ENCODE measurements at places on chromosomes 7 and 10. TPM values are rescaled to one million over a fixed set of nuclear protein-coding genes. Genes with fewer than 3 reads are reported as not detected.

- no peaks in the 10 kb centered on the region for H3K36me3 ChIP-seq
- H3K27ac ChIP-seq: no peak overlapping the region
- H3K4me3 ChIP-seq: no peak overlapping the region
- H3K27me3 ChIP-seq: no peaks in the 10 kb centered on the region
- no peak for DNase-seq
These were observed 27.7 kb upstream of the PRKCQ start for GRCh38 chr10:6607778-6608177.

DNA sequence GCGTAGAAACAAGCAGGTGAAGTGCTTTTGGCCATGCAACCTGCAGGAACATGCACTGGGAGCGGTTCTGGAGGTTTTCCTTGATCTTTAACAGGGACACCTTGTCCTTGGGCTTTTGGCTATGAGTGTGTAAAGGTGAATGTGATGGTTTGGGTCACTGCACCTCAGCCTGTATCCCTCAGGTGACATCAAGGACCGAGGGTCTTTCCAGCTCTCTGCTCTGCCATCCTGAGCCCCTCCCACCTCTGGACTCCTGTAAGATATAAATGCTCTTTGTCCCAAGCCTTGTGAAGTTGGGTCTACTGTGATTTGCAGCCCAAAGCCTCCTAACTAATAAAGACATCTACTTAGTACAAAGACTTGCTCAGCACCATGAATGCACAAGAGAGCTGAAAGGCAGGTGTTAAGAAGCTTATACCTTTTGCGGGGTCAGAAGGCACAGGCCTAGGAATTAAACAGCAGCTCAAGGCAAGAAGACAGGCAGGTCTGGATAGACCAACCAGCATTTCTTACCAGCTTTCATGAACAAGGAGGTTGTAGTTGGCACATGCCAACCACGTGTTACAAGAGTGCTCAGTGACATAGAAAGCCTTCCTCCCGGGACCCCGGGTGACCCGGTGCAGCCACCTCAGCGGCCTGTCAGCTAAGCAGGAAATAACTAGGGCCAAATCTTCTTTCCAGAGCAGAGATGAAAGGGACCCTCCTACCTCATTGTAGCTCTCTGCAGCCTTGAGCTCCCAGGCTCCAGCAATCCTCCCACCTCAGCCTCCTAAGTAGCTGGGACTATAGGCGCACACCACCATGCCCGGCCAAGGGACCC is 89.9 kb downstream of the CARD11 start:
- H3K36me3 ChIP-seq: no peaks in the 10 kb centered on the region
- no peak for DNase-seq
- H3K4me1 ChIP-seq: no peaks in the 10 kb centered on the region
- no peak overlapping the region for H3K27ac ChIP-seq
- H3K4me3 ChIP-seq: no peak overlapping the region
- no peaks in the 10 kb centered on the region for H3K27me3 ChIP-seq

The SUMF2 gene
- total RNA-seq: 93.4 TPM

GRCh38 chr7:7701527-7701926 is 16.9 kb downstream of the RPA3 start:
- no peak overlapping the region for H3K27ac ChIP-seq
- no peak overlapping the region for H3K4me3 ChIP-seq
- peaks cover 10% of the 10 kb centered on the region for H3K4me1 ChIP-seq
- H3K36me3 ChIP-seq: no peaks in the 10 kb centered on the region
- DNase-seq: no peak

GRCh38 chr7:150503155-150503554 is 11.5 kb upstream of the GIMAP7 start:
- DNase-seq: no peak
- no peak overlapping the region for H3K4me3 ChIP-seq
- H3K36me3 ChIP-seq: no peaks in the 10 kb centered on the region

Data from transverse colon (tissue), 4 donors.